ENCODE measurements at places on chromosomes 3 and 15. TPM values are rescaled to one million over a fixed set of nuclear protein-coding genes. Genes with fewer than 3 reads are reported as not detected.
A peak's percentile ranks its signal among the peaks of the same experiment; 100 is the strongest.

RPP25 gene
- 31.3 TPM for total RNA-seq

EHHADH gene
- 4.9 TPM for total RNA-seq

MOBP gene
- total RNA-seq = 0.39 TPM

RTP1 gene
- total RNA-seq = 5.6 TPM

SMCO1 gene
- total RNA-seq = not detected

CTXN2 gene
- total RNA-seq = 0.07 TPM

DNA sequence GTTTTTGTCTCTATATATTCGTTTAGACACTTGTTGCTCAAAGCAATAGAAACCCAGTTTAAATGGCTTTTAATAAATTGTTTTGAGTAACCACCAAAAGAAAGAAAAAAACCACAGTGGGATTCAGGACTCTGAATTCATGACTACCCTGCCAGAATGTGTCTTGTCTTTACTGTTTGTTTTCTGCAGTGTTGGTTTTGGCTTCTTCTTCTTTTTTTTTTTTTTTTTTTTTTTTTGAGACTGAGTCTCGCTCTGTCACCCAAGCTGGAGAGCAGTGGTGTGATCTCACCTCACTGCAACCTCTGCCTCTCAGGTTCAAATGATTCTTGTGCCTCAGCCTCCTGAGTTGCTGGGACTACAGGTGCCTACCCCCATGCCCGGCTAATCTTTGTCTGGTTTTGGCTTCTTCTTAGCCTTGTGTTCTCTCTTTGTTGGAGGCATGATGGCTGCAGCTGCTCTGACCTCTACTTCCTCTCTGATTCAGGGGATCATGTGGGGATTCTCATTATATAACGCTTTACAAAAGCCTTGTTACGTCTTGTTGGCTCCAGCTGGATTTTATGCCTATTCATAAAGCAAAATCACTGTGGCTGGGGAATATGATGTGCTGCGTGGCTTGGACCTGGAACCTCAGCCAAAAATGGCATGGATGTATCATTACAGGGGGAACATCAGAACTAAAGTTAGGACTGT lies 54.0 kb downstream of the PLS1 start:
- no peak for DNase-seq

- no peak for DNase-seq
These were observed 103.9 kb upstream of the ROBO1 start for GRCh38 chr3:79871656-79872055.

- DNase-seq = no peak
These were observed 276.6 kb downstream of the ZNF621 start for GRCh38 chr3:40801284-40801741.

- DNase-seq = no peak
These were observed 55.8 kb downstream of the BBX start for GRCh38 chr3:107578523-107578922.

DNA sequence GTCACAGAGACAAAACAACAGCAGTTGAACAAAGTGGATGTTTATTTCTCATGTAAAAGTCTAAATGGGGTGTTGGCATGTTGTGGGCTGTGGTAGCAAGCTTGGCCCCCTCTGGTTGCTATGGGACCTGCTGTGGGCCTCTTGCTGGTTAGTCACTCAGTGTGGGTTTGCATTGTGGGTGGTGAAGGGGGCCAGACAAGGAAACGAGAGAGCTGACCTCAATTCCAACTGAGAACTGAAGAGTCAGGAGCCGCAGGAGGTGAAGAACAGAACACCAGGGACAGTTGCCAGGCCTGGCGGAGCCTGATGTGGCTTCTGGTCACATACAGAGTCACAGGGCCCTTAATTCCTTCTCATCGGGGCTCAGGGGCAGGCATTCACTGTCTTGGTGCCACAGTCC lies 1.9 kb upstream of the ADPGK start:
- no peak for DNase-seq

DNA sequence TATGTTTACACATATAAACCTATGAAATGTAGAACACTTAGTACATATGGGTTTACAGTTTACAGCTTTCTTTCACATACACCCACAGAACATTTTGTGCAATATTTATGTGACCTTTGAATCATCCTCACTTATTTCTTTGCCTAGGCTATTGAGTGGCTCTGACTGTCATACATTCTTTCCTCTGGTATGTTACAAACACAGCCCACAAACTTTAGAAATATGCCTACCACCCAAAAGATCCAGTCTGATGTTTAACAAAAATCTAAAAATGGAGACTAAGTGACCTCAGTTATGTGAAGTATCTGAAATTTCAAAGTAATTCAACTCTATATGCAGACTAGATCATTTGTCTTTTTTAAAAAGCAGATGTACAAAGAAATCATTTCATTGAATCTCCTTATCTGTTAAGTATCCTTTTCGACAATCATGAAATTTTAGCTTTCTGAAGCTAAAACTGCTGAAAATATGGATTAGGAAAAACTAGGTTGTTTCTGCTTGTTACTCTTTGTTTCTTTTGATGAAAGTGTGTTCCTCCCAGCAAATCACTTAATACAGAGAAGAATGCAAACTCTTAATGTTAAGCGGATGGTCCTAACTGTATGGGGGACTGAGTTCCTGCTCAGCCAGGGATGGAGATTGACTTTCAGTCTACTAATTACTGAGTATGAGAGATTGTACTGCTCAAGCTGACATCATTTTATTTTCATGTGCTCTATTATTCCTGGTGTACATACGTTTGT lies 27.7 kb downstream of the CCDC54 start:
- no peak for DNase-seq

GRCh38 chr15:91852741-91853510 lies 582 bp upstream of the SLCO3A1 start:
- DNase-seq = peak; percentile 69

DNA sequence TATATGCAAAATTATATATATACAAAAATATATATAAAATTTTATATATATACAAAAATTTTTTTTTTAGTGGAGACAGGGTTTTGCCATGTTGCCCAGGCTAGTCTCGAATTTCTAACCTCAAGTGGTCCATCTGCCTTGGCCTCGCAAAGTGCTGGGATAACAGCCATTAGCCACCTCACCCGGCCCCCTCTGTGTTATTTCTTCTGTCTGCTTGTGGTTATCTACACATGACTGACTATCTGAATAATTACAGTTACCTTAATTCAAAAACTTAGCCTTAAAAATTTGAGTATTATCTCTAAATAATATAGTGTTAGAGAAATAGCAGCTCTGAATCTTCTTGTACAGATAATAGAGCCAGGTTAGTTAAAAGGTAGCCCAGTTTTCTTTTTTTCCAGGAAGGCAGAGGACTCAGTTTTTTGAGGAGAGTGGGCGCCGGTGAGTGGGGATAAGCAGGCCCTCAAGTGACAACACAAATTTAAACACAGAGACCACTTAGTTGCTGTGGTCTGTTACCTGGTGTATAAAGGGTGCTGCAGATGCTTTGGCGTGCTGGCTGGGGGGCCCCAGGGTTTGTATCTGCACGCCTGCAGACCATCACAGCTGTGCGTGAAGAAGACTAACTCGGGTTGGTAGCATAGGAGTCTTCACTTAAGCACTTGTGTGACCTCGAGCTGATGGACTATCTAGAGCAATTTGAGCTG lies 83.7 kb downstream of the TRAK1 start:
- no peak for DNase-seq

GRCh38 chr3:156478891-156479290 lies 76.0 kb downstream of the SSR3 start:
- DNase-seq = no peak

GRCh38 chr3:184334470-184335158 lies 2.8 kb upstream of the FAM131A start:
- no peak for DNase-seq

DNA sequence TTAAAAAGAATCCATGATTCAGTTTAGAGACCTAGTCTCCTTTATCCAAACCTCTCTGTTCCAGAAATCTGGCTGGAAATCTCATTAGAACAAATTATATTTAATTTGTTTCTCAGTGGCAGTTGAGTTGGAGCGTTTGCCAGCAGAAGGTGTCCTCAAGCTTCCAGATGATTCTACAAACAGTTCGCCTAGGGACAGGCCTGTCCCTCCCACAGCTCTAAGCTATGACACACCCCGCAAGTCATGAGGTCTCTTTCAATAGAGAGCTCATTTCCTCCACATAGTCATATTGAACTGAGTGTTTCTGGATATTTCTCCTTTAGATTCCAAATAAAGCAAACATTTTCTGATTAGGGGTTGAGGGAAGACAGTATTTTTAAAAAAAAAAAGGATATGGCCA lies 230.3 kb downstream of the ATP8B4 start:
- DNase-seq = no peak

DNA sequence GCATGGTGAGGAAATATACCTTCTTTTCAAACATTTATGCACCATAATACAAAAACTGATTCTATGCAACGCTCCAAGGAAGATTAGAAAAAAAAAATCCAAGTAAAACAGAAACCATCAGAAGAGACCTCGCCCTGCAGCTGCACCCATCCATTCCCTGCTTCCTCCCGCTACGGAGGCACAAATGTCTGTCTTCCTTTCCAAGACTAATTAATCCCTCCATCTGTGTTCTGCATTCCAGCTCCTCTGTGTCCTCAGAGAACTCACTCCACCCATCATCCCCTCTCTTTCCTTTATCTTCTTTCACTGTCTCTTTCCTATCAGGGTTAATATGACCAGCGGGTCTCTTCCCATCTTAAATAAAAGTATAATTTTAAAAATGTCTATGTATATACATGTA lies 196.1 kb downstream of the ADAMTSL3 start:
- no peak for DNase-seq

DNA sequence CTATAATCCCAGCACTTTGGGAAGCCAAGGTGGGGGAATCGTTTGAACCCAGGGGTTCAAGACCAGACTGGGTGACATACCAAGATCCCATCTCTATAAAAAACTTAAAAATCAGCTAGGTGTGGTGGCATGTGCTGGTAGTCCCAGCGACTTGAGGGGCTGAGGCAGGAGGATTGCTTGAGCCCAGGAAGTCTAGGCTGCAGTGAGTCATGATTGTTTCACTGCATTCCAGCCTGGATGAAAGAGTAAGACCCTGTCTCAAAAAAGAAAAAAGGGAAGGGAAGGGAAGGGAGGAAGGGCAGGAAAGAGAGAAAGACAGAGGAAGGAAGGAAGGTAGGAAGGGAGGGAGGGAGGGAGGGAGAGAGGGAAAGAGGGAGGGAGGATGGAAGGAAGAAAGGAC lies 133.7 kb upstream of the LRRN1 start:
- no peak for DNase-seq

DNA sequence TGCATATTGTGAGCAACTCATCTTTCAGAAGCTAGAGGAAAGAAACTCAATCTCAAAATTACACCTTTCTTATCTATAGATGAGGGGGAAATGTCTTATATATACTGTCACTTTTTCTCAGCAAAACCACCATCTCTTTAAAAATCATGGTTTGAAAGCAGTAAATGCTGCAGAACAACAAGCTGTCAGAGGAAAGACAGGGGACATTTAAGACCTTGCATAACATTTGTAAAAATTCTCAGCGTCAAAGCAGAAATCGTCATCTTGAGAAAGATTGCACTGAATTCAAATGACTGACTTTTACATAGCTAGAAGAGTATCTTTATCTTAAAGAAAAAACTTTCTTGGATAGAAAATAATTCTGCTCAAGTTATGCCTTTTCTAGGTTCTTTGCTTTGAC lies 122.2 kb upstream of the CADPS start:
- no peak for DNase-seq

DNA sequence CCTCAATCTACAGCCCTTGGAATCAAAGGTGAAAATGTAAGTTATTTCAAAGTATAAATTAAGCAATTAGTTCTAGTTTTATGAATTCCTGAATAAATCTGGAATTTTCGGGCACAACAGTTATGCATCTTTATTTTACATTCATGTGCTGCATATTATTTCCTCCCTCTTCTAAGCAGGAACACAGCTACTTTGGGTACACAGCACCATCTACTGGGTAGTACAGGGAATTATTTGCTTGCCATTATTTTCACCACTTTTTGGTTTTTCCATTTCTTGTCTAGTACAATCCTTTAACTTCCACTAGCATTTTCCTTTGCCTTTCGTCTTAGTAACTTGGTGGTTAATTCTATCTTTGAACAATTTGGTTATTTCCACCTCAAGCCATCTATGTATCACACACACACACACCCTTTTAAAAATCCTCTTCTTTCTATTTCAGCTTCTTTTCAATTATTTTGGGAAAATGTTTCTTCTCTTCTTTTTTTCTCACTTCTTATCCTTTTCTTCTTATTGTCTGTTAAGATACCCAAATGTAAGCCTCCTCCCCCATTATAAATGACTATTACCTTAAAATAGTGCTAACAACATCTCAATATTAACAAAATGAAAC lies 451.0 kb downstream of the MFSD1 start:
- no peak for DNase-seq

- DNase-seq = no peak
These were observed 54.6 kb downstream of the GMNC start for GRCh38 chr3:190807719-190808375.

DNA sequence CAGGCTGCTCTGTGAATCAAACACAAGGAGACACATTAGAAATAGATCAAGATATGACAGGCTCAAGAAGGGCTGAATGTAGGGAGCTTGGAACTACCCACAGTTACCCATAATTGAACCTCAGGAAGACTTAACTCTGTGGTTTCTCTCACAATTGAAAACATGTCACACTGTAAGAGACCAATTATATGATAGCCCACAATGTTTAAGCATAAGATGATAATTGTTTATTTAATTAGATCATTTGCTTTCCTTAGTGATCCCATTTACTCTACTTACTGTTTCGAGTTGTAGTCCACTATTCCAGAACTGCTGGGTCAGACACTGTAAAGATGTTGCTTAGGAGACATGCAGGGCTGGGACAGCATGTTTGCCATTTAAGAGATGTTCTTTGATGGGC lies 201.3 kb upstream of the RARB start:
- DNase-seq = no peak

DNA sequence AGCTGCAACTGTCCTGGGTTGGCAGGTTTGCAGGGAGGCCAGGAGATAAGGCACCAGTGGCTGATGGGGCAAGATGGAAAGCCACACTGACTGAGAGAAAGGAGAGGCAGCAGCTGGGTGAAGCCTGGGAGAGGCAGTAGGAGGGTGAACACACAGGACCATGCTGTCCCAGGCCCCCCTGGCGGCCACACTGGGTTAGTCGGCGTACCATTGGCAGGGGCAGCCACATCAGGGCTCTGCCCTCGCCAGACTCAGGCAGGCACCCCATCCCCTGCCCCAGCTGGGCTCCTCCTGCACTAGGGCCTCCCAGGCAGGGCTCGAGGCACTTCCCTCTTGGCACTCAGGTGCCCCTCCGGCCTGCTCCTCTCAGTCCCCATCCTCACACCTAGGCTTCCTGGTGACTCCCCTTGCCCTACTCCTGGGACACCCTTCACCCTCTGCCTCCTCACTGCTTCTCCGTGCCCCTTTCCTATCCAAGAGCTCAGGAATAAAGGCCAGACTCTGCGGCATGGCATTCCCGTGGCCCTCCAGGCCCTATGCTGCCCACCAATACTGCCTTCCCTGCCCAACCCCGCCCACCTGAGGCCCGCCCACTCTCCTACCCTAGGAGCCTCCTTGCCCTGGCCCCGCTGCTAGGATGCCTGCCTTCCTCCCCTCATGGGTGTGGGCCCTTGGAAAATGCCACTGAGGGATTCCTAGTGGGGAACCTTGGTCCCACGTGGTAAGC lies 28.7 kb upstream of the DUSP7 start:
- DNase-seq = peak; percentile 46

DNA sequence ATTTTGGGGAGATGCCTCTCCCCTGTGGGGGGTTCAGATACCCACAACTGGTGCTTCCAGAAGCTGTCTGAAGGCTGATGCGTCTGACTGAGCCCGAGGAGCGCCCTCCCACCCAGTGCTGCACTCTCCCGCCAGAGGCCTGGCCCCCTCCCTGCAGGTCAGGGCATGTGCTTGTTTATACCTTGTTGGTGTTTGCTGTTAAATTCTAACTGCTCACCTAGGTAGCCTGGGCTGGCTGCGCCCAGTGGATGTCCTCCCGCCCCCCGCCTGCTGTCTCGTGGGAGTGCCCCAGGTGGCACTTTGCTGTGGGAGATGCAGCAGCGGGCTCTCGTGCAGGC lies 12.9 kb downstream of the KLF13 start:
- no peak for DNase-seq

All from WTC11 (cell line).